ENCODE measurements at places on chromosomes 7 and 10.

GRCh38 chr10:37495415-37495814 lies 362.0 kb downstream of the ZNF248 start:
- DNase-seq: no peak

GRCh38 chr10:11144626-11145494 lies 127.2 kb downstream of the CELF2 start:
- no peak for DNase-seq

- no peak for DNase-seq
Observed at GRCh38 chr7:87106974-87107612, 45.2 kb upstream of the DMTF1 start.

DNA sequence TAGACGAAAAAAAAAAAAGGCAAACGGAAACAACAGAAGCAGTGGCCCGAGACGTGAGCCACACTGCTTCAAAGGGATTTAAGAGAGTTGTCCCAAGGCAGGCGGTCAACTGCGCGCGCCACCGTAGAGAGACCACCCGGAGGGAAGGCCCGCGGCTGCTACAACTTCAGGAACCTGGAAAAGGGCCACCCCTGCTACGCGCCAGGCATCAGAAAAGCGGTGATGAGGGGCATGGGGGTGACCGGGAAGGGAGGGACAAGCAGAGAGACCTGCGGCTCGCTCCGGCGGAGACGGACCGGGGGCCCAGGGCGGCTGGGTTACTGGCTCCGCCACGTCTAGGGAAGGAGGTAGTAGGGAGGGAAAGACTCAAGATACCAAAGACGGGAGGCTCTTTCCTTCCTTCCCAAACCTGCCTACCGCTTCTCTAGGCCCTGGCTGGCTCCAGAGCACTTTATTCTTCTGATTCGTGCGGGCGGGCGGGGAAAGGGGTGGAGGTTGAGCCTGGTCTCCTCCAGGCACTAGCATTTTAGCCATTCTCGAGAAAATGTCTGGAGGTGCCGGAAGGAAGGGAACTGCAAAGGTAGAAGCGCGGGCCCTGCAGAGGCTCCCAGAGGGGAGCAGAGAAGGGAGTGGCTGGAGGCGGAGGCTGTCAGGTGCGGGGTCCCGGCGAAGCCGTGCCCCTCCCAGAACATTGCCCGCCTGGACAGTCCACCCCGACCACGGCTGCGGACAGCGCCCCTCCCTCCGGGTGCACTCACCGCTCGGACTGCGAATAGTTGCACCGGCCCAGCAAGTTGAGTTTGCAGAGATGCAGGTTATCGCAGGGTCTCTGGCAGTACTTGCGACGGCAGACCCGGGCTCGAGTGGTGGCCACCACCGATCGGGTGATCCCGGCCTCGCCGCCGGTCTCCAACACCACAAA lies 993 bp downstream of the ZC3HAV1 start:
- no peak for DNase-seq

DNA sequence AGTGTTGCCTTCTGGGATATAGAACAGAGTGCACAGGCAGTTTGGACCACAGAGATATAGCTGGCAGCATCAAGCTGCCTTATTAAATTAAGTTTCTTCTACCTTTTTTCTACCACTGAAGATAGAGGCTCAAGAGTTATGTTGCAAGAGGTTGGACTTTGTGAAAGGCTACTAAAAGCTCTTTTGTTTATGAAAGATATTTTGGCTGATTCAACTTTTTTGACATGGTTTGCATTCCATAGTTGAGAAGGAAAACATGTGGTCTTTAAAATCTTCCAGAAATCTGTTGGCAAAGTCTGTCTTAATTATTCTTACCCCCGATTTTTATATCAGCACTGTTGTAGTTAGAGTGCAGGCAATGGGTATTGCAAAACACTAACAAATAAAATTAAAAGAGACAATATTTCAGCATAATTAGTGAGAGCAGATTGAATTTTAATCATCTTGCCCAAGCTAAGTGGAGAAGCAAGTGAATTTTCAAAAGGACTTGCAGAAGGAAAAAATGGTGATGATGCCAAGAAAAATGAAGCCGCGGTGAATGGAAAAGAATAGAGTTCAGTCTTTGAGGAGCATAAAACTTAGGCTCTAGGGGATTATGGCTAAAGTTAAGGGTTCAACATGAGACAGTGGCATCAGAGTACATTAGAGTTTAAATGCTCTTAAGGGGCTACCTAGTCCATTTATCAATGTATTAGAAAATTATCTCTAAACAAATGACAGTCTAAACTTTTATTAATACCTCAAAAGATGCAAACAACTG lies 450.9 kb upstream of the CNTNAP2 start:
- DNase-seq: no peak

GRCh38 chr7:113414401-113415035 lies 296.2 kb upstream of the SMIM30 start:
- DNase-seq: no peak

DNA sequence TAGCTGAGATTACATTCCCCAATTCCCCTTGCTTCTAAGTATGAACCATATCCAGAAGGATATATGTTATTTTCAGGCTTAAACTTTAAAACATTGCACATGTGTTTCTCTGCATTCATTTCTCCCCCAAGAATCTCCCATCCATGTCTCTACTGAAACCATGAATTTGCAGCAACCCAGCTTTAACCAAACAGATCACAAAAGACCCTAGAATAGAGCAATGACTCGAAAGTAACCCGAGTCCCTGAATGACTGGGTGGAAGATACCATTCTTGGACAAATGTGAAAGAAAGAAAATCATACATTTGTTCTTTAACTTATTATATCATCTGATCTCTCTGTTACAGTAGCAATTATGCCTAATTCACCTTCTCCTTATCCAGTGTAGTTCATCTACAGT lies 278.7 kb downstream of the IPMK start:
- DNase-seq: no peak

GRCh38 chr7:157152391-157152937 lies 13.7 kb downstream of the UBE3C start:
- no peak for DNase-seq

DNA sequence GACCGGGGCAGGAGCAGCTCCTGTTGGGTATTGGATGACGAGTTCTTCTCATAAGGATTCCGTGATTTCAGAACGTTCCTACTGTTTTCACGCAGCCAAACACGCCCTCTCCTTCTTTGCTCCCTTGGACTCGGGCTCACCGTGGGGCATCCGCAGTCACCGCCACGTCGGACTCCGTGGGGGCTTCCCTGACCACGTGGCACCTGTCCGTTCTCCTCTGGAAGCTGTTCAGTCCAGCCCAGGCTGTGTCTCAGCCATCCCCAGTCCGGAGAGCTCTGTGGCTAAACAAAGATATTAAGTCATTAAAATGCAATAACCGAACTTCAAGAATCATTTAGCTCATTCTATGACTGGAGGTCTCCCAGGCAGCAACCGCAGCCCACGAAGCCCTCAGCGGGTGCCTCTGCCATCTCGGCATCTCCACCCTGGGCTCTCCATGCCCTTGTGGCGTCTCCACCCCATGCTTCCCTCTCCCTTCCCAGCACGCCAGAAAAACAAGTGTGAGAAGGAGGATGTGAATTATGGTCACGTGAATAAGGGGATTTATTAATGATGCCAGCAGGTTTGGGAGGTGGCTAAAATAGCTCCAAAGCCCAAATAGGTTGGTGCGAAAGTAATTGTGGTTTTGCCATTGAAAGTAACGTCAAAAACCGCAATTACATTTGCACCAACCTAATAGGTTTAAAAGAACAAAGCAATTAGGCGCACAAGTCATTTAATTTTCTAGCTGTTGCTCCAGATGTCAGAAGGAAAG lies 224.6 kb upstream of the PPP2R2D start:
- DNase-seq: no peak

DNA sequence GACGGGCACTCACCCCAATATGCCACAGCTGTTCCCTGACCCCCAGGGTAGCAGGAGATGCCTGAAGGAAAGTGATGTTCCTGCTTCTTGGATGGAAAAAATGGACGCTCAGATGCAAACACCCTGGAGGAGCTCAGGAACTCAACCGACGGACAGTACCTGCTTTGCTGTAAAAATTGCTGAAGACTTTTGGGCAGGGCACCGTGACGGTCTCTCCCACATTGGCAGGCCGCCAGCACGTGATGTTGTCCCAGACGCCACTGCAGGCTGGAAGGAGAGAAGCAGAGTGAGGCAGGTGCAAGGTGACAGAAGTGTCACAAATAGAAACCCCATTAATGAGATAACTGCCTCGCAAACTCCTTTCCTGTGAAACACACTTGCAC lies 35.0 kb downstream of the VIPR2 start:
- no peak for DNase-seq

DNA sequence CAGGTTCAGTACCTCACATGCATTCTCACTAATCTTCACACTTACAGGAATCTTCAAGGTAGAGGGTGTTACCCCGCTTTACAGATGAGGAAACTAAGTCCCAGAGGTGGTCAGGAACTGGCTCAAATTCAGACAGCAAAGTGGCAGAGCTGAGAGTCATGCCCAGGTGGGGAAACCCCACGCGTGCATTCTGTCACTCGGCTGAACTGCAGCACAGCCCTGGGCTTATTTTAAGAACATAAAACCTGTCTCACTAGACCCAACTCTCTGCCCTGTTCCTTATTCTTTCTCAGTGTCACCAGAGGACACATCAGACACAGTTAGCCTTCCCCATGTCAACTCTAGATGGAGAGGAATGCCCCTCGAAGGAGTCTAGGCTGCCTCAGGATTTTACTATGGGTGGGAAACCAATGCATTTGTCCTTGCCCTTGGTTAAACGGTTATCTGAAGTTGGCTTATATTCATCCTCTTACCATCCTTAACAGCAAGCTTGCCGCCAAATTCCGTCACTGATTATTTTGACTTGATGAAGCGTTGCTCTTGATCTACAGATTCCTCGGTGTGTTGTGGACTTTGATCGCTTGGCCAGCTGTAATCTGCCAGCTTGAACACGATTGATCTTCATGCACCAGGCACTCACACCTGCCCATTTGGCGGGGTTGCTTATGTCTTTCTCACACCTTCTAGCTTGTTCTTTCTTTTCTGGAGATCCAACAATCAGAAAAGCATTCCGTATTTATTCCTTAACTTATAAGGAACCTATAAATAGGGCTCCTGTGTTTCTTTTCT lies 627.9 kb downstream of the SDK1 start:
- no peak for DNase-seq

DNA sequence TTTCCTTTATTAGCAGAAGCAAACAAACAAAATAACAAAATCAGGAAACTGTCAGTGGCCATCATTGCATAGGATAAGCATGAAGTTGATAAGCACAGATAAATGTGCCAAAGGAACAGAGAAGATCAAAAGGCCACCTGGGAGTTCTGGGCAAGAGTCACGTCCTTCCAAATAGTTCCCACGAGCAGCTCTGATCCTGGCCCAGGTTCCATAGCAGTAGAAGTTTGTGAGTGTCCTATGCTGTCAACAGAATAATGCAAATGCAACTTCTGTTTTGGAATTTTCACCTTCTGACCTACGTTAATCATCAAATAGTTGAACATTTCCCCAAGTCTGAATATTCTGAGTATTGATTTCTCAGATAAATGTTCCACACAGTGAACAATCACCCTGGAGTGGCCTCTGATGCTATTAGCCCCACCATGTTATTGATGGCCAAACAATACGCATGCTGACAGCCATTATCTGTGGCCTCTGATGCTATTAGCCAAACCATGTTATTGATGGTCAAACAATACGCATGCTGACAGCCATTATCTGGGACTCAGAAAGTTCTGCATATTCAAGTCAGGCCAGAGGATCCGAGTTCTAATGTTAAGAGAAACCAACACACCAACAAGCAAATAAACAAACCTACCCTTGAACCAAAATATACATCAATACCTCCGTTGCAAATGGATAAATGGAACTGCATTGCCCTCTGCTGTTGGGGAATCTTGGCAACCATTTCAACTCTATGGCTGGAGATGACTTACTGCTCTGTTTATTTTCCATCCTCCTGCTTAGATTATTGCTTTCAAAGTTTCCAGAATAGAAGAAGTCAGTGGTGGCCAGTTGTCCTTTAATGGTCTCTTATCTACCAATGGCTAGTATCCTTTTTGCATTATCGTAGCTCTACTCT lies 63.3 kb downstream of the MRC1 start:
- no peak for DNase-seq

- no peak for DNase-seq
Observed at GRCh38 chr10:110643653-110644597, at the start of gene RBM20. Gene RBM20 (plus strand): TSS chr10:110644336. CDS start chr10:110644455, 119 bp downstream.

GRCh38 chr7:116083796-116084195 lies 53.2 kb upstream of the TFEC start:
- DNase-seq: no peak

DNA sequence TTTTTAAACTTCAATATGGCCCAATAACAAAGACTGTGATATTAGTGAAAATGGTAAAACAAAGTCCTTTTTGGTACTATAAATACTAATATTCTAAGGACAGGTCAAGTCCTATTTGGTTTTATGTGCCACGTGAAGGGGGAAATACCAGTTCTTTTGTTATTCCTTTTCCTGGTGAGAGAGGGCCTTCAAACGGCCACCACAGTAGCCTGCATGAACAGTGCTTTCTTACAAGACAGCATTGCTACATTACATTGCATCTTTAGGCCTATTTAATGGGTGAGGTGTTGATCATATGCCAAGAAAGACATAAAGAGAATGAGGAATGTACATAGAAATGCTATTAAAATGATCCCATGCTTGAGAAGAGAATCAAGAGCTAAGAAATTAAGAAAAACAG lies 214.8 kb downstream of the LRRTM3 start:
- DNase-seq: no peak

DNA sequence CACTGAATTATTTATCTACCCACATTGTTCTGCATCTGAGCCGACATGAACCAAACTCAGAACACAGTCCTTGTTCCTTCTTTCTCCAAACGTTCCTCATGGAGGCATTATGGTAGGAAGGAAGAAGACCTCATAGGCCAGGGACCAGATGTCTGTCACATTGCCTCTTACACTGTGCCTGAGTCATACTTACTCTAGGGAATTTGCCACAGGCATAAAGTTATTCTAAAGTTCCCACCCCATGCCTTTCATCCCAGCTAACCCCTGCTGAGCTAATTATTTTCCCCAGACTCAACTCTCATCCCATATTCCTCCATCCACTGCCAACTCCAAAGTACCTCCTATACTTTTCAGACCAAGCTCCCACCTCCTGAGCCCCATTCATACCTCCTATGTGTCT lies 21.2 kb downstream of the MAT1A start:
- DNase-seq: no peak

DNA sequence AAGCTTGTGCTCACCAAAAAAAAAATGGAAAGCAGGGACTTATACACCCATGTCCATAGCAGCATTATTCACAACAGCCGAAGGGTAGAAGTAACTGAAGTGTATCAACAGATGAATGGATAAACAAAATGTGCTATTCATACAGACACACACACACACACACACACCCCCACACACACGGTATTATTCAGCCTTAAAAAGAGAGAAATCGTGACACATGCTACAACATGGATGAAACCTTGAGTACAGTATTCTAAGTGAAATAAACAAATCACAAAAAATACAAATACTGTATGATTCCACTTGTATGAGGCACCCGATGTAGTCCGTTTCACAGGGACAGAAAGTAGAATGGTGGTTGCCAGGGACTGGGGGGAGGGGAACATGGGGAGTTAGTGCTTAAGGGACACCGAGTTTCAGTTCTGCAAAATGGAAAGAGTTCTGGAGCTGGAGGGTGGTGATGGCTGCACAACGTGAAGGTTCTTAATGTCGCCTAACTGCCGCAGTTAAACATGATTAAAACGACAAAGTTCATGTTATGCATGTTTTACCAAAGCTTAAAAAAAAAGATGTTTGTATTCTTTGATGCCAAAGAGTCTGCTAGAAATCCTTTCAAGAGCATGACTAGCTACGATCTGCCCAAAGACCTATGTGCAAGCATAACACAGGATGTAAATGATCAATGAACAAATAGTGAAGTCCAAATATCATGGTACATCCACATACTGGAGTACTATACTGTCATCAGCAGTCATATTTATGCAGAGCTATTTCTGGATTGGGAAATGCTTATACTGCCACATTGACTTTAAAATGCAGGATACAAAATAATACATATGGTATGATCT lies 7.2 kb downstream of the TNS3 start:
- no peak for DNase-seq
